ENCODE measurements at places on chromosomes 4 and X. TPM values are rescaled to one million over a fixed set of nuclear protein-coding genes. Genes with fewer than 3 reads are reported as not detected.

GRCh38 chr4:102527695-102528283 is 26.6 kb downstream of the NFKB1 start:
- no peak for DNase-seq

DNA sequence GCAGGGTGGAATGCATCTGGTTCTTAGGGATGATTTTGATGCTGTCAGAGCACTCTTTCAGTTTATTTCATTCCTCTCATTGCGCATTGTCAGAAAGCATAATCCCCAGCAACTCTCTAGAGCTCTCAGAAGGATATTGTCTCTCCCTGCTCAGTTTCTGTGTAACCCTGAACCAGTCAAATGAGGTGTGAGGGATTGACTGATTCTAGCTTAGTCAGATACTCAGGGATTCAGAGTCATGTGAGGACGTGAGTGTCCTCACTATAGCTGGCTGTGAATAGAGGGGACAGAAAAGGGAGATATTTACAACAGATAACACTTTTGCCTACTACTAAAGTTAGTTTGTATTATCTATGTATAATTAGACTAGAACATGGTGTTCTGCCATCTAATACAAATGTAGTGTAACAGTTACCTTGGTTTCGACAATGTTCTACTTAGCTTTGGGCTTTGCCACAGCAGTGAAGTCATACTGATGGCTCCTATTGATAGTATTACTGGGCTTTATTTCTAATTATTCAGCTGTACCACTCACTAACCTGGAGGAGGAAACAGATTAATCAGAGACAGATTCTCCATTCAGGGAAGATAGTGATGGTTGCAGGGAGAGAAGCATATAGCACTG is 19.5 kb downstream of the AP1AR start:
- no peak for DNase-seq

The SSX4 gene
- not detected for total RNA-seq

- DNase-seq: no peak
Measured at GRCh38 chr4:83197555-83198235, 83.2 kb upstream of the PLAC8 start.

GRCh38 chr4:15291122-15291521 is 136.7 kb upstream of the C1QTNF7 start:
- no peak for DNase-seq

The GPAT3 gene
- 2.1 TPM for total RNA-seq

DNA sequence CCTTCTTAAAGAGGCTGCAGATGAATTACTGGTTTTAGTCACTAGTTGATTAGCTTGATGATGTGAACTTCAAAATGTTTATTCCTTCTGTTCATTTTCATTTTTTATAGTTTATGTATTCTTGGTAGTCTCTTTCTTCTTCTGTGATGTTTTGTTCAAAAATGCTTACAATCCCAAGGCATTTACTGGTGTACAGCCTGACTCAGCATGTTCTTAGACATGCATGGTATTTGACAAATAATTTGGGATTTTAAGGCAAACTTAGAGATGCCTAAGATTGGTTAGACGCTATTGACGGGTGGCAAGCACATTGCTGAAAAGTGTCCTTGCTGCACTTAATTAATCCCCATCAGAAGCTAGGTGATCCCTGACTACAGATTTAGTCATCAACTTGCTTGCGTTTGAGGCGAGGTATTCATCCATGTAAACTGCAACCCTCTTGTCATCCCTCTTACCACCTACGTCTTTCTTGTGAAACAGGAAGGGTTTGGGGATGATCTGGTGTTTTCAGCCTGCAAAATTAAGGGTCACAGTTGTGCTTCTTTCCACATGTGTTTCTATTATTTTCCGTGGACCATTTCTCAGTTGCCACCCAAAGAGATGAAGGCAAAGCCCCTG is 331.8 kb downstream of the DKK2 start:
- no peak for DNase-seq

DNA sequence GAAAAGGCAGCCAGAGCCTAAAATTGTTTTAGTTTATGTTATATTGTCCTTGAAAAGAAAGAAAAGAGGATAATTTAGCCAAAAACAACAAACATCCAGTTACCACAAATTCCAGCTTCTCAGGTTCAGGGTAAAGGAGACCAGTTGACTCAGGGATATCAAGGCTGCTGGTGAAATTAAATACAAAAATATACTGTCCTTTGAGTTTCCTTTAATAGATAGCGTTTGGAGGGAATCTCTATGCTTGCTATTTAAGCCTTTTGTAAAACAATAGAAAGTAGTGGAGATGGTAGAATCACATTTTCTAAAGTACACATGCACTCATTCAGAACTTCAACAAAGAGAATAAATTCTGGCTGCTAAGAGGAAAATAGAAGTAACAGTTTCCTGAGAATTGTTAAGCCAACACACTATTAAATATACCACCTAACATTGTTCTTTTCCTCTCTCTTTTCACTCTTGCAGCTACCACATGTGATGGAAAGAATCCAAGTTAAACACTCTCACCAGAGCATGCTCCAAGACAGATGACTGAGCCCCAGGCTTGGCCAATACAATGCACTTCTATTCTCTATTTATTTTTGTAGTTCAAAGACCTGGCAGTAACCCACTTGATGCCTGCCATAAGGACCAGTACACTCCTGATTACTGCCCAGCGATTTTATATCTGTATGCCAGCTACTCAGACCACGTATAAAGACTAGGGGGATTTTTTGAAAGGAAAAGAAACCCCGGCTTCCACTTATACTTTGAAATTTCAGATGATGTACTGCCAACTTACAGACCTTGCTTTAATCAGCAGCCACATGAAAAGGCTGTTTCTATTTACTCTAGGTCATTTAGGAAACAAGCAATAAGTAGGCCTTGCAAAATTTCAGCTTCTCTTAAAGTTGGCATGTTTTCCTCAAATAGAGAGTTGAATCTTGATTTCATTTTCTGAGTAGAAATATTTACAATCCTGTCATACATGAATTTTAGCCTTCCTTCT is 756.9 kb downstream of the FAT4 start:
- no peak for DNase-seq

The TCEAL5 gene
- not detected for total RNA-seq

- DNase-seq: no peak
Measured at GRCh38 chr4:122718281-122718680, 14.2 kb upstream of the BBS12 start.

All from activated T-cell treated with anti-CD3 and anti-CD28 coated beads, Interleukin-2, amount 50 U/mL, for 4 hours (primary cell).